ENCODE measurements at places on chromosomes 1 and 21. TPM values are rescaled to one million over a fixed set of nuclear protein-coding genes. Genes with fewer than 3 reads are reported as not detected.

The IFNGR2 gene
- total RNA-seq = 36.0 TPM

The HFM1 gene
- total RNA-seq = 0.99 TPM

The USH2A gene
- total RNA-seq = 0.04 TPM

DNA sequence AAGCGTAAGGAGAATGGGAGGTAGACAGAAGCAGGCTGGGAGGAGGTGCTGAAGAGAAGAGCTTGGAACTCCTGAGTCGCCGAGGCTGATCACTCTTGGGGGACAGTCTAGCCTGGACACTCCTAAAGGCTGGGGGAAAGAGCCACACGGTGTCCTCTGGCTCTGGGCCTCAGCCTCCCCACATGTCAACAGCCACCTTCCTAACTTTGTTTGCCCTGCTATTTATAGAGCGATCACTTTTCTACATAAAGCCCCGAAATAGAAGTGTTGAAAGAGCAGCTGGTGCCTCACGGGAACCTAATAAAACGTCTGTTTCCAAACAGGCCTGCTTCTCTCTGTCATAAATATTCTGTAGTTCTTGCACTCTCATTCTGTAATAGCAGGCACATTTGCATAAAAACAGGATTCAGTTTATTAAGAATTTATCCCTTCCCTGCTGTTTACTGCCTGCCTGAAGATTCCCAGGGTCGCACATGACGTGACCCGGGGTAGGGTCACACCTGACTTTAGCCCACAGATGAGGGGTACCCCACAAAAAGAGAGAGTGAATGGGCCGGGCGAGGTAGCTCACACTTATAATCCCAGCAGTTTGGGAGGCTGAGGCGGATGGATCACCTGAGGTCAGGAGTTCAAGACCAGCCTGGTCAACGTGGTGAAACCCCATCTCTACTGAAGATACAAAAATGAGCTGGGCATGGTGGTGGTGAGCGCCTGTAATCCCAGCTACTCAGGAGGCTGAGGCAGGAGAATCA lies 212.5 kb downstream of the TOMM20 start:
- DNase-seq = no peak
- H3K27me3 ChIP-seq = no peaks in the 10 kb centered on the region
- H3K36me3 ChIP-seq = no peaks in the 10 kb centered on the region
- H3K4me3 ChIP-seq = no peak overlapping the region
- no peak overlapping the region for H3K27ac ChIP-seq
- H3K4me1 ChIP-seq = peaks cover 2% of the 10 kb centered on the region

DNA sequence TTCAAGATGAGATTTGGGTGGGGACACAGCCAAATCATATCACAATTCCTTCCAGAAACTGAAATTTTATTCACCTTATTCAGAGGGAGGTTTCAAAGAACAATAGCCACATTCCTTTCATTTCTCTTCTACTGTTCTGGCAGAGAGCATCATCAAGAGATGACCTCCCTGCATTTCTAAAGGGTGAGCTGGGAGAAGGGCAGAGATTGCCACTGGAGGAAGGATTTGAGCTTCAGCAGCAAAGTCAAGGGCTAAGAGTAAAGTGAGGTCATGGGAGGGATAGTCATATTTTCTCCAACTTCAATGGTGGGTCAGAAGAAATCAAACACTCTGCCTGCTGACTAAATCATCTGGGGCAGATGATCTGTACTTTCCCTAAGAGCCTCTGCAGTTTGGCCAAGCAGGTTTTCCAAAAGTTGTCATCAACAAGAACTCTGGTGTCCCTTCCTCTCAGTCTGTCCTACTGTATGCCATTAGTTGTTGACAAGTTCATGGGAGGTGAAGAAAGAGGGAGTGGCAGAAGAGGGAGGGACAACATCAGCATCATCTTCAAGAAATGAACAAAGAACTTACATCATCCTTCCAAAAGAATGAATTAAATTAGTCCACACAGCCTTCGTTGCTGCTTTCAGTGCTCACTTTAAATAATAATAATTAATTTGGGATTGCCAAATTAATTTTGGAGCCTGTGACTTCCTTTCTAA lies 298.3 kb downstream of the ASTN1 start:
- H3K4me1 ChIP-seq = no peaks in the 10 kb centered on the region
- H3K27ac ChIP-seq = no peak overlapping the region
- no peaks in the 10 kb centered on the region for H3K27me3 ChIP-seq
- DNase-seq = no peak
- H3K36me3 ChIP-seq = no peaks in the 10 kb centered on the region

DNA sequence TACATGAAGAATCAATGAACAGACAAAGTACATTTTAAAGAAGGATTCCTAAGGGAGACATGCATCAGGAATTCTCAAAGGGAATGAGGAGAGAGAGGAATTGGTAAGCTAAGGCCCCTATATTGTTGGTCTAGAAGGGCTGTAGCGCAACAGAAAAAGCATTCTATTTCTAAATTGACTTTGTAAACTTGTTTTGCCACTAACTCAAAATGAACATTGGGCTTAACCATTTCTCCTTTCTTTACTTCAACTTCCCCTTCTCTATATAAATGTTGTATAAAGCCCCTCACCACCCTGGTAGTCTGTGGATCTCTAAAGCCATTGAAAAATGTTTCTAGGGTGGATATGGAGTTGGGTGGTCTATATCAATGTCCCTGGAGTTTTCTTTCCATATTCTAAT lies 20.4 kb upstream of the OR6N2 start:
- no peaks in the 10 kb centered on the region for H3K4me1 ChIP-seq
- H3K4me3 ChIP-seq = no peak overlapping the region
- no peaks in the 10 kb centered on the region for H3K27me3 ChIP-seq
- no peaks in the 10 kb centered on the region for H3K36me3 ChIP-seq

- no peak overlapping the region for H3K27ac ChIP-seq
- H3K27me3 ChIP-seq = no peaks in the 10 kb centered on the region
- H3K4me3 ChIP-seq = no peak overlapping the region
Observed at GRCh38 chr1:86871001-86871400, 42.9 kb downstream of the SELENOF start.

GRCh38 chr21:26280775-26281174 lies 110.2 kb upstream of the APP start:
- no peak overlapping the region for H3K27ac ChIP-seq
- H3K4me1 ChIP-seq = peaks cover 9% of the 10 kb centered on the region
- no peaks in the 10 kb centered on the region for H3K36me3 ChIP-seq
- no peaks in the 10 kb centered on the region for H3K27me3 ChIP-seq
- no peak for DNase-seq
- H3K4me3 ChIP-seq = no peak overlapping the region

Data from H1 (cell line).